ENCODE measurements at places on chromosomes 1 and 21.
A peak's percentile ranks its signal among the peaks of the same experiment; 100 is the strongest.

DNA sequence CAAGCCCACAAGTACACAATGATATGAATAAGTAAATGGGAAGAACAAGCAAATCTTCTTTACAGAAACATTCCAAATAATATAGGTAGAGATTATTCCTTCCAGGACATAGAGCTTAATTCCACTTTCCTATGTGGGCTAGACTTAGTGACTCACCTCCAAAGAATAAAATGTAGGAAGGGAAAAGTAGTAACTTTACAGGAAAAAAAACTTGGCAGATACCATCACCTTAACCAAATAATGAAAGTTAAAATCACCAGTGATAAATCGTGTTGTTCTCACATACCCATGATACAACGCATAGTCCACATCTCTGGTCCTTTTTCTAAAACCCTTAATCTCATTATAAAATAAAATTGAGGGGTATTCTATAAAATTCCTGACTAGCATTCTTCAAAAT is 260.8 kb downstream of the SPATA17 start:
- DNase-seq: no peak

DNA sequence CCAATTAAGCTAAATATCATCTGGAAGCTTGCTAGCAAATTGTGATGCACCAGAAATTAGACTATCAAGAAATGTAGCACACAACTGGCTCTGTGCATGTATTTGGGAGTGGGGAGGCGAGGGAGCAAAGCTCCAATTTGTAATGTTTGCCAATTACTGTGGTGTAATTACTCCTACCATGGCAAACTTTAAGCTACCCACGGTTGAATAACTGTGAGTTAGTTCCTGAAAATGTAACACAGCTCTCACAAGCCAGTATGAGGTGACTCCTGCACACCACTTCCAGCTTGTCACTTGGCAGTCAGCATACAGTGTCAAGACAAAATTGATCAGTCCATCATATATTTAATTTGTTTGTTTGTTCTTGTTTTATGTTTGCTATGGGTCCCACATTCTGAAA is 141.2 kb downstream of the TM2D1 start:
- DNase-seq: no peak

- DNase-seq: no peak
Measured at GRCh38 chr1:58477390-58477789, 69.1 kb downstream of the OMA1 start.

GRCh38 chr21:43639470-43640353 is 19.6 kb downstream of the HSF2BP start:
- no peak for DNase-seq

- no peak for DNase-seq
Measured at GRCh38 chr21:26025536-26026512, 144.7 kb downstream of the APP start.

GRCh38 chr1:55040933-55041494 is 1.7 kb downstream of the PCSK9 start:
- no peak for DNase-seq

GRCh38 chr1:242554577-242554976 is 30.1 kb upstream of the PLD5 start:
- DNase-seq: no peak

- no peak for DNase-seq
Measured at GRCh38 chr21:28790335-28790734, 202.3 kb downstream of the LTN1 start.

GRCh38 chr1:62912028-62912638 is 128.2 kb downstream of the ATG4C start:
- DNase-seq: no peak

DNA sequence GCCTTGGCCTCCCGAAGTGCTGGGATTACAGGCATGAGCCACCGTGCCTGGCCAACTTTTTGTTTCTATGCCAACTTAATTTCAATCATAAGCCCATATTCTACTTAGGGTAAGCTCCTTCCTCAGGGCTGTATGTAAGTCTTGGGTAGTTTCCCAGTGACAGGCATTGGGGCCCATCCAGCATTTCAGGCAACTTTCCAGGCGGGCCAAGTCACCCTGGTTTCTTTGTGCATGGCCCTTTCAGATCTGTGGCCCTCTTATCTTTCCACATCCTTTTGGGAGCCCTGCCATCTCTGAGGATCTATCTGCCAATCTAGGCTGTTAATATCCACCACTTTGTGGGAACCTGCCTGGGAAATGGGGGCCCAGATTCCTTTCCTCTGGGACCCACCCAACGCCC is 58.7 kb downstream of the TNN start:
- no peak for DNase-seq

DNA sequence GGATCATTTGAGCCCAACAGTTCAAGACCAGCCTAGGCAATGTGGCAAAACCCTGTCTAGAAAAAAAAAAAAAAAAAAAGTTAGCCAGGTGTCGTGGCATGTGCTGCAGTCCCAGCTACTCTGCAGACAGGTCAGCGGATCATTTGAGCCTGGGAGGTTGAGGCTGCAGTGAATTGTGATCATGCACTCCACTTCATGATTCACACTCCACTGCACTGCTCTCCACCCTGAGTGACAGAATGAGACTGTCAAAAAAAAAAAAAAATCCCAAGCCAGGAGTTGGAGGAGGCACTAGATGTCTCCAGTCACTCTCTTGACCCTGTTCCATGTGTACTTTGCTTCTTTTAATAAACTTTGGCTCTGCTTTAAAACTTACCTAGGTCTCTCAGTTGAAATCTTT is 51.0 kb upstream of the OLFM3 start:
- no peak for DNase-seq

DNA sequence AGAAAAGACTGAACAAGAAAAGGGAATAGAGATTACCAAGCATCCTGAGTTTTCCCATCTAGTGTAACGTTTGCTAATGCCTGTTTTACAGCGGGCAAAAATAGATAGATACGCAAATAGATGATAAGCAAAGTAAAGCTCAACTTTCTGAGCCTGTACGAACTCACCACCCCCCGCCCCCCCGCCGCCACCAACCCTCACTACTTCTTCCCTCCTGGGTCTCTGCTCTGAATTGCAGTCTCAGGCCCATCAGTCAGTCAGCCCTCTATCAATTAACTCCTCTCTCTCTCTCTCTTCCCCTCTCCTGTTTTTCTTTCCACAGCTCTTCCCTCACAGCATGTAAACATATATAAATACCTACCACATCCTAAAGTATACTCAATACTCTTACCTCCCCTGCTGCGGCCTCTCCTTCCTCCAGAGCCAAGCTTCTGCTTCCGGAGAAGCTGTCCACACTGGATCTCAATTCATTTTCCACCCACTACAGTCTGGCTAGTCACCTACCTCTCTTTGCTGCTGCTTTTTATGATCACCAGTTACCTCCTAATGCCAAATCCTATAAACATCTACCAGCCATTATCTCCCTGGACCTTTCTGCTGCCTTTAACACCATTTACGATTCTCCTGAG is 64.6 kb downstream of the CAPN2 start:
- no peak for DNase-seq

DNA sequence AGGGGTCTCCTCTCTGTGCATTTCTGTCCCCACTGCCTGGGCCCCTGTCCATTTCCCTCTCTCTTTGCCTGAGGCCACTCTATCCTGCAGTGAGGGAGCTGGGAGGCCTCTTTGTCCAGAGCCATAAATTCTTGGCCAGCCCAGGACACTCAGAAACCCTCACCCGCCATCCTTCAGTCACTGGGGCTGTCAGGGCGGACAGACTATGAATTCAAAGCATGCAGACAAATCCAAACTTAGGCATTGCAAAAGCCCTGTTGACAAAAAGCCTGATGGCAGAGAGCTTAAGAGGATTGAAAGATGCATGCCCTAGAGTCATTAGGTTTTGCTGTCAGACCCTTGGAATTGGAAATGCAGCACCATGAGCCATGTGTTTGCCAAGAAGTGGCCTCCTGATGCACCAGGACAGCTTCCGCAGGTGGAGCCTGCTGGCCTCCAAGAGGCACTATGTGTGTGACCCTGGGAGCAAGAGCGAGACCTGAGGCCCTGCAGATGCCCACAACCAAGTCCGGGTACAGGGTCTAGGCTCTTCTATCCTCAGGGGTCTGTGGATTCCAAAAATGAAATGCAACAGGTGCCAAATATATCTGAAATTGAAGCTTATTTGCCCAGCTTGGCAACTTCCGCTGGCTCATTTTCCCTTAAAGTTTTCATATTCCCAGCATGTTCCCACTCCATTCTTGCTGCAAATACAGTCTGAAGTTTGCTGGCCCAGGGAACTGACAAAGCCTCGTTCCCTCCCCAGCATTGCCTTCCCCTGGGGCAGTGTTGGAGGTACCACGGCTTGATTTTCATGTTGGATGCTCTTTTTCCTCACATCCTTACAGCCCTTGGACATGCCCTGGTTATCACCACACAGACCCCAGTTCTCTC is 177.9 kb downstream of the PGBD5 start:
- peak; percentile 26 for DNase-seq

DNA sequence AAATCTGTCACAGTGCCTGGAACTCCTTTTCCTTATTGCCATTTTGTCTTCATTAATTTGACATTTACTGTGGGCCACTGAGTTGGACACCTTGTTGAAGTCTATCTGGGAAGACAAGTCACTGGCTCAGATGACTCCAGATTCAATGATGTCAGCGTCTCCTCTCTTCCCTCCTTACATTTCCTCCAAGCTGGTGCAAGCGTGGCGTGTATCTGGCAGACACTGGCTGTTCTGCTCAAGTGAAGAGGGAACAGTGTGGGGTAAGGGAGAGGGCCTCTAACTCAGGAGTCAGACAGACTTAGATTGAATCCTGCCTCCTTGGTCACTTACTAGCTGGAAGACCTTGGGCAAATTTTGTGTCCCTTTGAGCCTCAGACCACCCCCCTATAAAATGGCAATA is 8.7 kb upstream of the ZNF691 start:
- no peak for DNase-seq

GRCh38 chr1:154352581-154353459 is 27.5 kb downstream of the ATP8B2 start:
- DNase-seq: peak; percentile 35

GRCh38 chr1:24904731-24905354 is 25.2 kb downstream of the RUNX3 start:
- no peak for DNase-seq

GRCh38 chr1:178644308-178645120 is 80.5 kb upstream of the RALGPS2 start:
- DNase-seq: no peak

DNA sequence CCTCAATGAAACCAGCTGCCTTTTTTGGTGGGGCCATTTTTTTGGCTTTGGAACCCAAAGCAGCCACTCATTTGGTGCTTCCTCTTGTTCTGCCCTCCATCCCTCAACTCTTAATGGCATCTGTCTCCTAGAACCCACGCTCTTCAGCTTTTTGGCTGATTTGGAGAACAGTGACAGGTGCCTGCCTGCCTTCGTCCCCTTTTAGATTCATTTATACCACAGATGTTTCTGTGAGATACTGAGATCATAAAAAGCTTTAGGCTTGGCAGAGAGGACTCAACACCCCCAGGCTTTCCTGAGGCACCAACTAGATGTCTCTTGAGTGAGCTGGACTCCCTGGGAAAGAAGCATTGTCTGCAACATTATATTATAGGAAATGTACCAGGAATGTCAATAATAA is 20.4 kb upstream of the YTHDF2 start:
- DNase-seq: peak; percentile 19

DNA sequence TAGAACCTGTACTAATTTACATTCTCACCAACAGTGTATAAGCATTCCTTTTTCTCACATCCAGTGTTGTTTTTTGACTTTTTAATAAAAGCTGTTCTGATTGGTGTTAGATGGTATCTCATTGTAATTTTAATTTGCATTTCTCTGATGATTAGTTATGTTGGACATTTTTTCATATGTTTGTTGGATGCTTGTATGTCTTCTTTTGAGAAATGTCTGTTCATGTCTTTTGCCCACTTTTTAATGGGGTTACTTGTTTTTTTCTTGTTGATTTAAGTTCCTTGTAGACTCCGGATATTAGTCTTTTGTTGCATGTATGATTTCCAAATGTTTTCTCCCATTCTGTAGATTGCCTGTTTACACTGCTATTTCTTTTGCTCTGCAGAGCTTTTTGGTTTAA is 8.0 kb downstream of the COG2 start:
- no peak for DNase-seq

DNA sequence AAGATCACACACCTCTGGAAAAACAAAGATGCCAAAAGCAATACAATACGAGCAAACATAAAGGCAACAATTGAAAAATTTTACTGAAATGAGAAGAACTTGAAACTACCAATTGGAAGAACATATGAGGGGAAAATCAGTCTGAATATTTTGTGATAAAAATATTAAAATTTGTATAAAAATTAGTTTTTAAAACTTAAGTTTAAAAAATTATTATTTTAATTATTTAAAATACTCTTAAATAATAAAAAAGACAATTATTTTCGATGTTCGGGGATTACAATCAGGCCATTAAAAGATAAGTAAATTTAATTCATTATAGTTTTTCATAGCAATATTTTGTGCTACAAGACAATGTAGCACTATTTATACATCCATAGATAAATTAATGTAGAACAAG is 1239.3 kb downstream of the AMY1C start:
- DNase-seq: no peak

DNA sequence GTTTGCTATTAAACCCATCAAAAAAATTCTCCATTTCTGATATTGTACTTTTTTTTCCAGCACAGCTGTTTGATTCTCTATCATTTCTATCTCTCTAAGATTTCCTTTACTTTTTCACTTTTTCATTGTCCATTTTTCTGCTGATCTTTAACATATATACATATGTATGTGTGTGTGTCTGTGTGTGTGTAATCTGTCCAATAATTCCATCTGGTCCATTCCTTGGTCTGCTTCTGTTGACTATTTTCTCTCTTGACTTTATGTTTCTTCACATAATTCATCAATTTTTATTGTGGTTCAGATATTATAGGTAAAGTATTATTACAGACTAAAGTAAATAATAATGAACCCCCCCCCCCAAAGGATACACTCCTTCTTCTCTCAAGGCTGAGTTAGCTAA is 84.2 kb downstream of the RGS7 start:
- DNase-seq: no peak

- DNase-seq: no peak
Measured at GRCh38 chr1:21192871-21193270, 16.2 kb upstream of the EIF4G3 start.

DNA sequence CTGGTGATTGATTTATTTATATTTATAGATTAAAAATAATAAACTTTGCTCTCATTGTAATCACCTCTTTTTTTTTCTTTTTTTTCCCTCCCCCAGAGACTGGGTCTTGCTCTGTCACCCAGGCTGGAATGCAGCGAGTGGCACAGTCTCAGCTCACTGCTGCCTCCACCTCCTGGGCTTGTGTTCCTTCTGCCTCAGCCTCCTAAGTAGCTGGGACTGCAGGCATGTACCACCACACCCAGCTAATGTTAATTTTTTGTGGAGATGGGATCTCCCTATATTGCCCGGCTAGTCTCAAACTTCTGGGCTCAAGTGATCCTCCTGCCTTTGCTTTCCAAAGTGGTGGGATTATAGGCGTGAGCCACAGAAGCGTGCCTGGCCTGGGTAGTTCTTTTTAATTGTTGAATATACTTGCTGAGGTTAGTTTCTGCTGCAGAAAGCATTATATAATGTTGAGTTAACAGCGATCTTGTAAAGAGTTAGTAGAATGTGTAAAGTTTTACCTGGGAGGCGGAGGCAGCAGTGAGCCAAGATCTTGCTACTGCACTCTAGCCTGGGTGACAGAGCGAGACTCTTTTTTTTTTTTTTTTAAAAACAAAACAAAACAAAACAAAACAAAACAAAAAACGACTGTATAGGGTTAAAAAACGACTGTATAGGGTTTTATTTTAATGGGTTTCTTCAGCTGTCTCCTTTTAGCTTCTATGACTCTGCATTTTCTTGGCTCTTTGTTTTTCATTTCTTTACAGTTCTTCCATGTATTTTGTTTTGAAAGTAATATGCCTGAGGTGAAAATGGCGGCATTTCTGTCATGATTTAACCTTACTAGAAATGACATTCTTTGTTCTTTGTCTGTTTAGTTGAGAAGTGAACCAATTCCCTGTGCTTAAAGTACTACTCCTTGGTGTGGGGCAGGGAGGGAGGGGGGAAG is 82.7 kb downstream of the CAMTA1 start:
- no peak for DNase-seq

GRCh38 chr1:8077120-8077573 is 51.0 kb upstream of the ERRFI1 start:
- no peak for DNase-seq

All from hippocampal formation (tissue), 2 donors.